ENCODE measurements at places on chromosomes 4 and X.

GRCh38 chrX:150616863-150617198 lies 48.4 kb downstream of the MTM1 start:
- no peak for DNase-seq

GRCh38 chrX:47245156-47245555 lies 12.3 kb downstream of the USP11 start:
- DNase-seq: peak; percentile 44

GRCh38 chr4:165700855-165701254 lies 172.2 kb upstream of the TLL1 start:
- DNase-seq: no peak

DNA sequence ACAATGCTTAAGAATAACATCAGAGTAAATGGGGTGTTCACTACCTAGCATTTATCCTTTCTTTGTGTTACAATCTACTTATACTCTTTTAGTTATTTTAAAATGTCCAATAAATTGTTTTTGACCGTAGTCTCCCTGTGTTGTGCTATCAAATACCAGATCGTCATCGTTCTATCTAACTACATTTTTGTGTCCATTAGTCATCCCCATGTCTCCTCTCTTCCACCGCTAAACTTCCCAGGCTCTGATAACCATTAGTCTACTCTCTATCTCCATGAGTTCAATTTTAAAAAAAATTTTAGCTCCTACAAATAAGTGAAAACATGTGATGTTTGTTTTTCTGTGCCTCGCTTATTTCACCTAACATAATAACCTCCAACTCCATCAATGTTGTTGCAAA lies 381.9 kb downstream of the PRDM5 start:
- no peak for DNase-seq

DNA sequence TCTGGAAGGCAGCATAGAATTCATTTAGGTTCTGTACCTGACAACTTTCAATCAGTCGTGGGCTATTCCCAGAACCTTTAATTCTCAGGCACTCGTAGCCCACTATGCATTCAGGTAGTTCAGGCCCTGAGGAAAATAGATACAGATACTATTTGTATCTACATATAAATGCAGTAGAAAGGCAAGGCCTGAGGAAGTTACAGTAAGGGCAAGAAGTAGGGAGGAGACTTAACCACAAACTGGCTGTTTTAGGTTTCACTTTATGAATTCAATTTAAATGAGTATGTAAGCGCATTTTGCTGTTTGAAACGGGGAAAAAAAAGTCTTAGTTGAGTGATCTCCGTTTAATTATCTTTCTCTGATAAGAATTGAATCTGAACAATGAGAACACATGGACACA lies 529.4 kb upstream of the ATOH1 start:
- DNase-seq: no peak

DNA sequence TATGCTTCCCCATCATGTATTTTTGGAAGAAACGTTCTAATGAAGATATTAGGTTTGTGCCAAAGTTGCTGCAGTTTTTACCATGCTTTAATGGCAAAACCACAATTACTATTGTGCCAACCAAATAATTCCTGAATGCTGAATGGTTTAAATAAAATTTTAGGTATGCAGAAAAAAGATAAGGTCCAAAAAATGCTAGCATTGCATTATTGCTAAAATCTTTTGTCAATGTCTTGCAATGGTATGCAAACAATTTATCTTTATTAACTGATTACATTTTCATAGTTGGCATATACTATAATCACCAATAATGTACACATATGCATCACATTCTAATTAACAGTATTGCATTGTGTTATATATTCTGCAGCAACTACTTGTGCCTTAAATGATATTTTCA lies 1657.4 kb upstream of the IGFBP7 start:
- DNase-seq: no peak

- no peak for DNase-seq
Measured at GRCh38 chr4:146486565-146486964, 35.2 kb downstream of the SLC10A7 start.

GRCh38 chrX:20218836-20219505 lies 47.7 kb downstream of the RPS6KA3 start:
- DNase-seq: no peak

- DNase-seq: no peak
Measured at GRCh38 chr4:111045992-111046391, 423.1 kb upstream of the PITX2 start.

GRCh38 chr4:160562661-160563060 lies 1459.8 kb downstream of the RAPGEF2 start:
- DNase-seq: no peak

GRCh38 chrX:25125483-25125882 lies 109.7 kb upstream of the ARX start:
- no peak for DNase-seq

DNA sequence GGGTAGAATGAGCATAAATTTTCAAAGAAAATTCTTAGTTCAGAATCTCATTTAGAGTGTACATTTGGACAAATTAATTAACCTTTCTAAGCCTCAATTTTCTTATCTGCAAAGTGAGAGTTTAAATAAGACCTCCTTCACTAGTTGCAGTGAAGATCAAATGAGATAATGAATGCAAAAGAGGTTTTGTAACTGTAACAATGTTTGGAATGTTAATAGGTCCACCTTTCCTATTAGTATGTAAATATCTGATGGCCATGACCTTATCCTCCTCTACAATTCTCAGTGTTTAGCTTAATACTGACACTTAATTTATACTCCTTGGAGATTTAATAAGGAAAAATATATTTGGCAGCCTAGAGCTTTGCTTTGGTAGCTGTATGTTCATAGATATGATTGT lies 138.8 kb downstream of the GABRG1 start:
- no peak for DNase-seq

DNA sequence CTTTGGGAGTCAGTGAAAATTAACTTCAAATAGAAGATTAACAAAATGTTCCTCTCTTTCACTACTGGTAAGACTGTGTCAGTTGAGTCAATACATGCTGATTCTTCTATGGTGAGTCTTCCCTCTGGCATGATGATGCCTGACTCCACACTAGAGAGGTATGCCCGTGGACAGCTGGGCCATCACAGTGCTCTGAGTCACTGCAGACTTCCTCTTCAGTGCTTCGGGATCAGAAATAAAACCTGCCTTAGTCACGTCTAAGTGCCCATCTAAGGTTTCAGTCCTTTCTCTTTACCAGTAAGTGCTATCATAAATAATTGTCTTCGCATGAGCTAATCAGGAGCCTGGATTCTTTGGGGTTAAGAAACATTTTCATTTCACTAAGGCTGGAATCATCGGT lies 1.6 kb upstream of the ASB5 start:
- peak; percentile 65 for DNase-seq

DNA sequence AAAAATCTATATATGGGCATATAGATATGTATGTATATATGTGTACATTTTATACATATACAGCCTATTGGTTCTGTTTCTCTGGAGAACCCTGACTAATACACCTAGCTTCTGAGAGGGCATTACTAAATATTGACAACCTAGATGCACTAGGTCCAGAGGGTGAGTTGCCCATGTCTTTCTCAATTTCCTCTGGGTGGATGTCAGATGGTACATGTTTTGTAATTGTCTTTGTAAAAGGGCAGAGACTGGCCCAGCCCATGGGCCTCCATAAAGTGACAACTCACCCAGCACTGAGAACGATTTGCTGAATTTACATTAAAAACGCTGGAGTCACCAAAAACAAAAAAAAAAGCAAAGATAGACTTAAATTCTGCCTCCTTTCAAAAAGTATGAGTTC lies 198.5 kb upstream of the FAM241A start:
- no peak for DNase-seq

DNA sequence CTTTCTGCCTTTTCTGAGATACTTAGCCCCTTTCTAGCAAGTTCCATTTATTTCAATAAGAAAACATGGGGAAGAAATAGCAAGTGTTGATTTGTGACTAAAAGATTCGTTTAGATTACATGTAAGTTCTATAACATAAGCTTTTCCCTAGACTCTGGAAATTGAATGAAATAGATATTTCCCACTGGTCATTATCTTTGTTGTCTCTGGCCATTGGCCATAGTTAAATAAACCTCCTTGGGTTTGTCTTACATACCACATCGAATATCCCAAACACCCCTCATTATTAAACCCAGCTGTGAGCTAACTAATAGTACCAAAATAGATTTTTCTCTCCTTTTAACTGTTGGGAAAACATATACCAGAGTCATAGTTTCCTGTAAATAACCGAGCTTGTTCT lies 534.8 kb downstream of the IQCM start:
- no peak for DNase-seq

- no peak for DNase-seq
Measured at GRCh38 chr4:52611030-52611555, 48.0 kb downstream of the USP46 start.

DNA sequence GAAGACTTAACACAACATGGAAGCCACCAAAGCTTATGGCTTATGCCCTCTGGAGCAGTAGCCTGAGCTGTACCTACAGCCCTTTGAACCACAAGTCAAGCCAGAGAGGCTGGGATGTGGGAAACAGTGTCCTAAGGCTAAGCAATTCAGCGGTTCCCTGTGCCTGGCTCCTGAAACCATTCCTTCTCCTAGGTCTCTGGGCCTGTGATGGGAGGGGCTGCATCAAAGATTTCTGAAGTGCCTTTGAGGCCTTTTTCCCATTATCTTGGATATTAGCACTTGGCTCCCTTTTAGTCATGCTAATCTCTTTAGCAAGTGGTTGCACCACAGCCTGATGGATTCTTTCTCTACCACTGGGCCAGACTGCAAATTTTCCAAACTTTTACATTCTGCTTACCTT lies 140.5 kb upstream of the NUDT10 start:
- no peak for DNase-seq

GRCh38 chr4:4734425-4734824 lies 125.0 kb upstream of the MSX1 start:
- no peak for DNase-seq

DNA sequence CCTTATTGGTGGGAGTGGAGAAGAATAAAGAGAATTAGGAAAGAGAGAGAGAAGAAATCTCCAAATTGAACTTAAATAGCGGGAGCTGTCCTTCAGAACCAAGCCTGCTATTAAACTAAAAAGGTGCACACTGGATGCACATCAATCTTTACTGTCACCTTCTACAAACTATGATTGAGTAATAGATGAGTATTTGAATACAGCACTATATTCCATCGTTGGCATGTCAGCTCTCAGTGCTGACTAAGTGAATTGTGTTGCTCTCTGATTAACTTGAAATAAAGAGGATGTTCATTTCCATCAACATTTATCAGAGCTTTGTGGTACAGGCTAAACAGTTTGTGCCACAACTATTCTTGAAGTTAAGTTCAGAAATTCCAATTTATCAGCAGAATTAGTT lies 143.7 kb upstream of the PABPC4L start:
- no peak for DNase-seq

GRCh38 chr4:118047043-118047442 lies 12.8 kb downstream of the NDST3 start:
- DNase-seq: no peak

GRCh38 chr4:100124715-100125114 lies 65.6 kb downstream of the DDIT4L start:
- no peak for DNase-seq

DNA sequence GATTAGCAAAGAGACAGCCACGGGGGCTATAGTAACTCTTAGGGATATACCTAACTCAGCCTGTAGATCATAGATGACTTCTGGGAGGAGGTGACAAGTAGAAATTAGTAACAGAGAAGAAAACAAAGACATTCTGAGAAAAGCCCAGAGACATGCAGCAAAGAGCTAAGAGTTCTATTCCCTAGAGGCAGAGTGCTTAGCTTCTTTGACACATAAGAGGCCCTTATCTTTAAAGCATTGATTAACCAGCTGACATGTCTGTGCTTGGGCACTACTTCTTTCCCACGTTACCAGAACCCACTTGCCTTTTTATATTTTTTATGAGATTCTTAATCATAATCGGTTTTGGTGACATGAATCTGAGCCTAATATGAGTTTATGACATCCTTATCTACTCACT lies 179.5 kb downstream of the GABRB1 start:
- DNase-seq: peak; percentile 75

- no peak for DNase-seq
Measured at GRCh38 chr4:6855692-6856297, 53.8 kb upstream of the TBC1D14 start.

DNA sequence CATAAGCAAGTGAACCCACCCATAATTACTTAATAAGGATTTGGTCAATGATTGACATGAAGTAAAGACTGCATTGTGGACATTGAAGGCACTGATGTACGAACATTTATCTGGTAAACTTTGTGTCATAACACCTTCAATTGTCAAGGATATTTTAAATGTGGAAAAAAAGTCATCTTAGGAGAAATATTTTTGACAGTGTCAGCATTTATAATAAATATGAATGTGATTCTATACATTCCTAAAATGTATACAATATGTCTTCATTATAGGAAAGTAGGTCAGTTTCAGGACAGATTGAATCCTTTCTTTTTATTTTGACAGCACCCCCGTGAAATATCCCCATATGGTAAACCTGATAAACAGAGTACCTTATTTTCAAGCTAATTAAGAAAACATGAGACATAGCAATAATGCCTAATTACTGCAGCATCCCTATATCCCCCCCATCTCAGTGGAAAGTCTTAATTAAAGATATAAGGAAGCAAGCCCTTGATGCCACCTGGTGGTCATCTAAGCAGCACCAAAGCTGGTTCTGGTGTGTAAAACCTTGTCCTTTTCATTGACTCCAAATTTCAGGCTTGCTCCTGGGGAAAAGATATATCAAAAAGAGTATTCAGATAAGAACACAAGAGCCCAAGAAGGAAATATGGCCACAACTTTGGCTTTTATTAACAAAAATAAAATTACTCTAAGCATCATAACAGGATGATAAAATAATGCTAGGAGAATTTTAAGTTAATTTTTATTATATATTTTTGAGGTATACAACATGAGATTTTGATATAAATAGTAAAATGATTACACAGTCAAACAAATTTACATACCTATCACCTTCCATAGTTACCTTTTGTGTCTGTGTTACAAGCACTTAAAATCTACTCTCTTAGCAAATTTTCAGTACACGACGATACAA lies 379.7 kb downstream of the TLL1 start:
- DNase-seq: no peak

GRCh38 chr4:2858451-2859217 lies 15.0 kb downstream of the ADD1 start:
- no peak for DNase-seq

DNA sequence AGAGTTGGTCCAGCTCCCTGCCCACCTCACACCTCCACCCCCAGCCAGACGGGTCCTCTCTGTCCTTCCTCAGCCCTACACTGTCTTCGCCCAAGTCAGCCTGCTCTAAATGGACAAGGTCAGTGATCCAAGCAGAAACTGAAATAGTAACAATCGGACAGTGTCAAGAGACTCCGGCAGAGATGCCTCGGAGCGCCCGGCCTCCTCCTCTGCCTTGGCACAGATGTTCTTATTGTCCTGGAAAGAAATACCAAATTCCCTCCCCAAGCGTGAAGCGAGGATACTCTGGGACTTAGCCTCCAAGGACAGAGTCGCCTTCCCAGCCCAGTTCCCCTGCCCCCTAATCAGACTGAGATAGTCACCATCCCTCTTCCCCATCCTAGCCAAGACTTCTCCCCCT lies 28.5 kb downstream of the UTP14A start:
- DNase-seq: no peak

DNA sequence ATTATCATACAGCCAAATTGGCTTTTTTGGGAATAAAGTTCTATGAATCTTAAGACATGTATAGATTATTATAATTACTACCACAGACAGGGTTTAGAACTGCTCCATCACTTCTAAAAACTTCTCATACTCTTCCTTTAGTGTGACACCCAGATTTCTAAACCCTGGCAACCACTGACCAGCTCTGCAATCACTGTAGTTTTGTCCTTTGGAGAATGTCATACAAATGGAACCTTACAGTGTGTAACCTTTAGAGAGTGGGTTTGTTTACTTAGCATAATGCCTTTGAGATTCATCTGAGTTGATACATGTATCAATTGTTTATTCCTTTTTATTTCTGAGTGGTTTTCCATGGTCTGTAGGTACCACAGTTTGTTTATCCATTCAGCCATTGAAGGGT lies 95.0 kb downstream of the TMEM164 start:
- no peak for DNase-seq
